Inflammatory macrophage treated with lipopolysaccharide for 4 hours (primary cell): ENCODE measurements at places on chromosomes 4 and X.

DNA sequence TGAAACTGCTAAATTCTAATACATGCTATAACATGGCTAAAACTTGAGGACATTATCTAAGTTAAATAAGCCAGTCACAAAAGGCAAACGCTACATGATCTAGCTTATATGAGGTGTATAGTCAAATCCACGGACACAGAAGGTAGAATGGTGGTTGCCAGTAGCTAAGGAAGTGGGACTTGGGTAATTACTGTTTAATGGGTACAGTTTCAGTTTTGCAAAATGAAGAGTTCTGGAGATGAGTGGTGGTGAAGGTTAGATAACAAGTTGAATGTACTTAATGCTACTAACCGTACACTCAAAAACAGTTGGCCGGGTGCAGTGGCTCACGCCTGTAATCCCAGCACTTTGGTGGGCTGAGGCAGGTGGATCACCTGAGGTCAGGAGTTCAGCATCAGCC is 644.5 kb upstream of the DIPK2B start:
- no peak for DNase-seq

GRCh38 chr4:39763714-39764572 is 66.0 kb downstream of the UBE2K start:
- DNase-seq: no peak

DNA sequence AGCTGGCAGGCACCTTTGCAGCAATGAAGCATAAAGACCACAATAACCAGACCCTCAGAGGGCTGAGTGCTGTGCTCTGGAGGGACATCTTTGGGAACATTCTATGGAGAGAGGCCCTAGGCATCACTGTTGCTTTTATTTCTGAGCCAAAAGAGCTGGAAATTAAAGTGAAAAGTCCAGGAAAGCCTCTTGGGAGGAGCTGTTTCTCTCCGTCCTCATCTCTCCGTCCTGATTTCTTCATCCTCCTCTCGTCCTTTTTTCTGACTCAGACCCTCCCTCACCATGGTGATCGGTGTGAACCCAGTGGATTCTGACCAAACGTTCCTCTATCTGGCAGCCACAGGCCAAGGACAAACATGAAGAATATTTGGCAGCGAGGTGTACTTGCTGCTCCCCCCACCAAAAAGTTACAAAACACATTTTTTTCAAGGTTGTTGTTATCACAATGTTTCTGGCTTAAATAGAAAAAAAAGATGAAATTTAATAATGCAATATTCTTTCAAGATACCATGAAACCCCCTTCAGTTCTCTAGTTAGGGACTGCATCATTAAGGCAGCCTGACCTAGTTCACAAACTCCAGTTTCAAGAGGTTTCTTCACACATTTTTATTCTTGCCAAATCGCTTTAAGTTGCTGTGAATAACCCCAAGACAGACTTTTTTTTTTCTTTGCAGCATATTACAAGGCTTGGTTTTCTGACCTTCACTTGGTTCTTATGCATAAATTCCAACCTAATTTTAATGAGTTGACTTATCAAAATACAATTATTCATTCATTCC is 80.2 kb downstream of the SCD5 start:
- no peak for DNase-seq

DNA sequence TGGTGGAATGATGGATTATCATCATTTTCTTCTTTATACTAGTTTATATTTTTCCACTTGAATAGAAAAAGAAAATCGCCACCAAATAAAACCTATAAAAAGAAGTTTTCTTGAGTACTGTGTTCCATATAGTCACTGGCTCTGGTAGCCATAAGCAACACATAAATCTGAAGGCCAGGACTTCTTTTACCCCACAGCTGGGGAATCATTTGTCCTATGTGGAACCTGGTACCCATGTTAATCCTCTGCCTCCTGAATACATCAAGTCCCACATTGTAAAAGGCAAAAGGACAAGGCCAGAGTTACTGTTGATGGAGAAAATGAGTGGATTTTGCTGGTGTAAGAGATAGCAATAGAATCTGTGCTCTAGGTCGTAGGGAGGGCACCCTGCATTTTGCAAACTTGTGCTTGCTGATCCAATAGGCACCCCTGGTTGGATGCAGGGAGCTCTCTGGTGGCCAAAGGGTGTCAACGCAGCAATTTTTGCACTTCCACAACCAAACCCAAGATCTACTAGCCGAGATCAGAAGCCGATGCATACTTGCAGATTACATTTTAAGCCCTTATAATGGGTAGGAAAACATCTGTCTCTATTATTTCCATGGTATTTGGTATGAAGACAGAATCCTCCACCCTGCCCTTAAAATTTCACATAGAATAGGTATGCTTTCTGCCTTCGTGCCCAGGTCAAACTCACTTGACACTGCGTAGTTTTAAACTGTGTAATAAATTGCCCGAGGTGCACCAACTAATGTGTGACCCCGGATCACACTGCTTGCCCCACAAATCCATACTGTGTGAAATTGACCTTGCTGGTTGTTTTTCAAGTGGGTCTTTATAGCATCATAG is 146.2 kb upstream of the SCML1 start:
- peak; percentile 44 for DNase-seq

GRCh38 chr4:27272217-27272616 is 411.6 kb downstream of the STIM2 start:
- no peak for DNase-seq

GRCh38 chr4:17437396-17437795 is 74.5 kb downstream of the QDPR start:
- DNase-seq: no peak

DNA sequence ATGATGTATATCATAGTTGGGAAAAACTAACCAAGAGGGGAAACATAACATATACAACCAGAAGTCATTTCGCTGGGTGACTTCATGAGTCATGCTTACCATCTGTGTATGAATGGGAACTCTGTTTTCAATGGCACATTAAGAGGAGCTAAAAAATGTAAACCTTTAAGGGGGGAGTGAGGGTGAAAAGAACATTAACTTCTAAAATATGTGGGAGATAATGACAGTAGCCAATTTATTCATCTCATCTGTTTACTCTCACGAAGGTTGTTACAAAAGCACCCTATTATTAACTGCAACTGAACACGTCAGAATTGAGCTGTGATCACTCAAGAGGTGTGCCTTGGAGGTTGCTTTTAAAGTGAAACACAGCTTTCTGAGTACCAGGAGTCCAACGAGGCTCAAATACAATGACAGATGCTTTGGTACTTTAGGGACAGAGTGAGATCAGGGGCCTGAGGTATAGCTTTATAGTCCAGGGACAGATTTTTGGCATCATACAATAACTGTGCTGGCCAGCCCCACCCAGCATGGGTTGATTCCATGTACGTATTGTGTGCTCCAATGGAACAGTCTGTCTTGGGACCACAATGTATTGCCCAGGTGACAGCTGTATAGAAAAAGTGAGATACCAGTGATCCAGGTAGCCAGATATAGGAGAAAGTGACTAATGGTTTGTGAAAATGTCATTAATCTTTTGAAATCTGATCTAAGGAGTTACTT is 107.3 kb downstream of the AMMECR1 start:
- DNase-seq: no peak

GRCh38 chr4:25448379-25449109 is 71.5 kb downstream of the ANAPC4 start:
- no peak for DNase-seq

DNA sequence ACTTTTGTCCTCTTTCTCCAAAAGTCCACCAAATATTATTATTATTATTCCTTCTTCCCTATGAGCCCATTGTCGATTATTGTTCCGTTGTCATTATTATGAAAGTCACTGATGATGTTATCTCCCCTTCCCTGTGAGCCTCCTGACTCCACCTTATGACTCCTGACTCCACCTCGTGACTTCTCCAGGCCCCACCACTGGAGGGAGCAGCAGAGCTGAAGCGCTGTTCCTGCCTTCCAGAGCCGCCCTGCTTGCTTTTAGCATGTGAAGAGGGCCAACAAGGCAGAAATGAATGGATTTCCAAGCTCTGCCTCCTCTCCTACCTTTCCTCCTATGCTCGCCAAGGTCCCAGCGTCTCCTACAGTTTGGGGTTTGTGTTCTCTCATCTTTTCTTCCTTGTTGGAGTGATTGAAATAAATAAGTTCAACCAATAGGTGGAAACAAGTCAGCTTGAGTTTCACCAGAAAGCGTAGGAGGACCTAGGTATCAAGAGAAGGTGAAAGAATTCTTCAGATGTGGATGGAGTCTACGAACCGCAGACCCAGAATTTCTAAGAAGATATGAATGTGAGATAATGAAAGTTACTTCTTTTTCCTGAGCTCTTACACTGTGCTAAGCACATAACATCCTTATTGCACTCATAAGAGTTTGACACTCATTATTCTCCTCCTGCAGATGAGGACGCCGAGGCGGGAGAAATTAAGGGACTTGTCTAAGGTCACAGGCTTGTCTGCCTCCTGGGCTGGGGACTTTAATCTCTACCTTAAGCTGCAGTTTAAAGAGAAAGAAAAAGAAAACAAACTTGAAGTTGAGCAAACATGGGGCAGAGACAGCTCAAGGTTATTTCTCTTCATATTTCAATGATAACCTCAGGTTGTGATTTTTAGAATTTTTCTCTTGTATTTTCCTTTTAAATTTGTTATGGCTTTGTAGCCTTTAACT is 26.1 kb downstream of the IGSF1 start:
- DNase-seq: no peak

GRCh38 chr4:21946858-21947257 is 1.7 kb downstream of the KCNIP4 start:
- DNase-seq: no peak

DNA sequence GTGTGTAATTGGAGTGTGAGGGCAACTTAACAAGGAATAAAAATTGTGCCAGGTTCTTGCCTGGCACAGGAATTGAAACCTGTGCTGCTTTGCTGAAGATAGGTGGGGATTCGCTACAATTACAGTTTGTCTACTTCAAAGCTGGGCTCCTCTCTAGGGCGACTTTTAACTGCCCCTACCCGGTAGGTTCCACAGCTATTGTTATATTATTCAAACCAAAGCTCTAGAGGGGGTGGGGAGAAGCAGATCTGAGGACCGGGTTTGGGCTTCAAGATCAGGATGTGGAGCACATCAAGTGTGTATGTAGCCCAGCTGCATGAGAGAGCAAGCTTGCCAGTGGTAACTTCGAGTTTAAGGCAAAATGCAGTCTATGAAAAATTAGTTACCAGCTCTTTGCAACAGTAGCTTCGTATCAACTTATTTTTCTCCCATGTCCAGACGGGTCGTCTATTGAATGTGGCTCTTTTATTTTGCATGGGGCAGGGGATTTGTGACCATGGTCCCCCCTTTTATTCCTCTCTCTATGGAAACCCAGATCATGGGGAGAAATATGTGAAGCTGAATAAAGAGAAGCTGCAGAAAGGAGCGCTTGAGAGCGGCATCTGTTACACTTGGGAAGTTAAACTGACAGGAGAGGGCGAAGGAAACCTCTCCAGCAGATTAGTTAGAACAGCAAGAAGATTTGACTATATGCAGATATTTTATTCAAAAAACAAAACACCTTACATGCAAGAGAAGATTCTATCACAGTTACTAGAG is 3.2 kb upstream of the POU3F4 start:
- DNase-seq: no peak

- no peak for DNase-seq
Observed at GRCh38 chr4:190121759-190122158, 51.8 kb upstream of the DUX4 start.

DNA sequence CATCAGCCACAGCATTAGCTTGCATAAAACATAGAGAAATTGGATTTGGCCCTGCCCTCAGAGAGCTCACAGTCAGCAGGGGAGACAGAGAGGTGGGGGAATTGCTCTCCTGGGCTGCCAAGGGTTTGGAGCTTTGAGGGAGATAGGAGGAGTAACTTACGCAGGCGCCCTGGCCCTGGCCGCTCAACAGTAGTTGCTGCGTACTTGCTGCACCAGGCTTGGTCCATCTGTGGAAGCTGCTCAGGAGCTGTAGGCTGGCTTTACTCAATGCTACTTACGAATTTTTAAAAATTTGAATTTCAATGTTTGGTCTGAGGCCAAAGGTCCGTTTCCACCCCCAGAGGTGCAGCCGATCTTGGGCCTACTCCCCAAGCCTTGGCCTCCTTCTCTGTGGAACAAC is 83.3 kb downstream of the CPZ start:
- no peak for DNase-seq

DNA sequence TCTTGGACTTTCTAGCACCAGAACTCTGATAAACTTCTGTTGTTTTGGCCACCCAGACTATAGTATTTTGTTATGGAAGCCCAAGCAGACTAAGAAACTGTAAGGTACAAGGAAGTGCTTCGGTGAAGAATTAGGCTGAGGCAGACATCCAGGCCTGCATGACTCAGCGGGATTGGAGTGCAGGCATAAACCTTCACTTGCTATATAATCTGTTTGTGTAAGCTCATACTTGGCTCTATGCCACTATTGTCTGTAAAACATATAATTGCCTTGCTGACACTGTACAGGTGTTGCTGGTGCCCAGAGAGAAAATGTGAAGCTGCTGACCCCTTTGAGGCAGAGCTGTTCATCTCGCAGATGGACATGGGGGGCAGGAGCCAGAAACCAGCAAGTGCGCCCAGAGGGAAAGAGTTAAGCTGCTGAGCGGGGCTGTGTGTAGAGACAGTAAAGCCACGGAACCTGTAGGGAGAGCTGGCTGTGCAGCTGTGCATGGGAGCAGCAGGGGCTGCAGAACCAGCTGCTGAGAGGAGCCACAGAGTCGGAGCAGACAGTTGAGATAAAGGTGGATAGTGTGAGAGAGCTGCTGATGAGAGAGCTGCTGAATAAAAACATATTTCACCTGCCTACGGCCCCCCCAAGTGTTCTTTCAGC is 96.2 kb downstream of the RBM46 start:
- no peak for DNase-seq
